ENCODE measurements at places on chromosomes 3 and 15.

GRCh38 chr3:31565288-31565687 lies 32.6 kb downstream of the STT3B start:
- DNase-seq = no peak

- no peak for DNase-seq
Measured at GRCh38 chr3:120640231-120640630, 41.8 kb downstream of the HGD start.

GRCh38 chr15:67087507-67088172 lies 22.2 kb downstream of the SMAD3 start:
- DNase-seq = no peak

- DNase-seq = no peak
Measured at GRCh38 chr3:105013657-105014056, 353.1 kb upstream of the ALCAM start.

DNA sequence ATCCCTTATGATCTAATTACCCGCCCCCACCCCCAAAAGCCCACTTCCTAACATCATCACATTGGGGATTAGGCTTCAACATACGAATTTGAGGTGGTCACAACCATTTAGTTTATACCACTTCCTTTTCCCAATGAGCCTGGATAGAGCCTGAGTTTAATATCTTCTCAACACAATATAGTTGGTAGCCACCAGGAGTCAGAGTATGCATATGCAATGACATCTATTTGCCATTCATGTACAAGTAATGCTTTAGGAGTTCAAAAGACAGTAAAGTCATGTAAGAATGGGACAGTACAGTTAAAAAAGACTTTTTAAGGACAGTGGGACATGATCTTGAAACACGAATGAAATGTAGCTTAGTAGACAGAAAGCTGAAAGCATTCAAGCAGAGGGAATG lies 172.4 kb downstream of the DCLK3 start:
- DNase-seq = no peak

GRCh38 chr3:62109534-62109933 lies 263.8 kb downstream of the FEZF2 start:
- DNase-seq = peak; percentile 15

- no peak for DNase-seq
Measured at GRCh38 chr3:189836795-189837194, 205.6 kb downstream of the TP63 start.

DNA sequence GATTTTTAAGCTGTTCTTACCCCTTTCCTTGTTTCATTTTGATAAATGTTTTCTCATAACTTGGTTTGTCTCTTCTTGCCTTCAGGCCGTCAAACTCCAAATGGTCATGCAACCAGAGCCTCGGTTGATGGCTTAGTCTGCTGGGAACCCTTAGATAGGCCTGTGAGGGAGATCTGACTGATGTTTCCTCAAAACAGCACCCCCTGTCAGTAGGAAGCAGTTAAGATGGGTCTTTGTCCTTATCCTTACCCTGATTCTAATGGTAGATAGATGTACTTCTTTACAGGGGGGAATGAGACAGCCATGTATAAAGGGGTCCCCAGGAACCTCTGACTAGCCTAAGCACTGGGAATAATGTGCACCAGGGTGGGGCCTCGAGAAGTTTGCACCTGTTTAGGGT lies 16.3 kb upstream of the OR5H1 start:
- DNase-seq = no peak

GRCh38 chr15:74146277-74146800 lies 16.0 kb downstream of the ISLR2 start:
- DNase-seq = no peak

DNA sequence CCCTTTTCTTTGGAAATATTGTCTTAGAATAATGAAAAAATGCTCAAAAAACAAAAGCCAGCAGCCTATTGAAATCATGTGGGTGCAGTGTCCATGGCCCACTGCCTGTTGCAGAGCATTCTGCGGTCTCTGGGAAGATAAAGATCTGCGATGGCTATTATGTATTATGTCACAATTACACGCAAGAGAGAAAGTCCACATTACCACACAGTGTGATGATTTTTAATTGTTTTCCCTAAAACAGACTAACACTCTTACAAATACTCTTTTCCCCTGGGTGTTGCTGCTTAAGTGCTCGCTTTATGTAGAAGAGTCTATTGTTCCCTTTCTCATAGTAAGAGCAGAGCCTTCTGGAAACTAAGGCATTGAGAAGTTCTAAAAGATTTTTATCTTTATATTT lies 32.2 kb downstream of the SSR3 start:
- DNase-seq = no peak

DNA sequence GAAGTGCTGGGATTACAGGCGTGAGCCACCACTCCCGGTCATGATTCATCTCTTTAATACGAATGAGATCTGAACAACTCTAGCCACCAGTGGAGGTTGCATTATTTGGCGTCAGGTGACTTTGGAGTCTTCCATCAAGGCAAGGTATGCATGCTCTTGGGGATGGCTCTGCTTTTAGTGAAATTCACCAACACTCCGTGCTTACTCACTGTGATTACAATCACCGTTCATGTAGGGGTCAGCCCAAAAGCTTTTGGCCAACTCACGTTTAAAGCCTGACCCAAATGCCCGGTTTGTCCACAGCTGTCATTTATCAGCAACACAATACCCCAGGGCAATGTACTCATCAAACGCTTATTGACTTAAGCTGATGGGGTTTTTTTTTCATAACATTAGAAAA lies 155.4 kb downstream of the PDZRN3 start:
- no peak for DNase-seq

- no peak for DNase-seq
Measured at GRCh38 chr3:152123457-152123856, 145.3 kb upstream of the MBNL1 start.

GRCh38 chr3:171770689-171771620 lies 39.3 kb downstream of the PLD1 start:
- DNase-seq = peak; percentile 47

- no peak for DNase-seq
Measured at GRCh38 chr3:32474201-32474600, 28.5 kb downstream of the CMTM6 start.

DNA sequence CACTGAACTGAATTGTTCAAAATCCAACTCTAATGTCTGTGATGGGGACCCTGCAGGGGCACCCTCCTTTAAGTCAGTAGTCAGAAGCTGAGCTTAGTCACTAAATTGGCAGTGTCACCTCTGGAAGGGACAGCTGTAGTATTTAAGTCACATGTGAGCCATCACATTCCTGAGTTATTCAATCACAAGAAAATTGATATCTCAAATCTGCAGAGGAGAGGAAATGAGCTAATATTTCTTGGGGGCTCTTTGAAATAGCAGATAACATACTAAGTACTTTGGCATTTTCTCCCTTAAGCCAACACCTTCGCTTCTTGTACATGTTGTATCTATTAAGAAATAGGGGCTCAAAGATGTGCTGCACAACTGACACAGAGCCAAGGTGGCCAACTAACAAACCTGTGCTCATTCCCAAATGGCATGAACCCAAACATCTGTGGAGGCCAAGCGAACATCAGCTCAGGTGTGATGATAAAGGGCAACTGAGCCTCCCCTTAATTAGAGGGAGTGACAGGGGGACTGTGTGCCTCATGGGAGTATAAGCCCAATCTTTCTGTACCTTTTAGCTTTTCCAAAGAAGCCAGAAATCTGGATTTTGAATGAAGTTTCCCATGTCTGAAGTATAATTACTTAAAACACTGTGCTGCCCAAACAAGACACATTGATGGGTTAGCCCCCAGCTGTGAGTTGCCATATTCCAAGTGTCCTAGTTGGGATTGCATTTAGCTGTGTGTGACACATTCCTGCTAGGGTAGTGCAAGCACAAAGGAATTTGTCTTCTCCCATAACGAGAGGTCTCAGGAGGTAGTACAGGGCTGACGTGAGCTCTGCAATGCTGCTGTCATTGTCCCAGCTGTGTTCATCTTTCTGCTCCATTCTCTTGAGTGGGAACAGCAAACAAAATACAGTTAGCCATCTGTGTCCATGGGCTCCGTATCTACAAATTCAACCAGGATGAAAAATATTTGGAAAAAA lies 63.3 kb downstream of the ABHD5 start:
- no peak for DNase-seq

- DNase-seq = no peak
Measured at GRCh38 chr3:81851176-81851575, 89.7 kb upstream of the GBE1 start.

- DNase-seq = no peak
Measured at GRCh38 chr3:126459763-126460127, 15.9 kb downstream of the ZXDC start.

- DNase-seq = no peak
Measured at GRCh38 chr3:53005854-53006513, 39.9 kb downstream of the SFMBT1 start.

- no peak for DNase-seq
Measured at GRCh38 chr3:156516961-156517360, 38.0 kb downstream of the SSR3 start.

DNA sequence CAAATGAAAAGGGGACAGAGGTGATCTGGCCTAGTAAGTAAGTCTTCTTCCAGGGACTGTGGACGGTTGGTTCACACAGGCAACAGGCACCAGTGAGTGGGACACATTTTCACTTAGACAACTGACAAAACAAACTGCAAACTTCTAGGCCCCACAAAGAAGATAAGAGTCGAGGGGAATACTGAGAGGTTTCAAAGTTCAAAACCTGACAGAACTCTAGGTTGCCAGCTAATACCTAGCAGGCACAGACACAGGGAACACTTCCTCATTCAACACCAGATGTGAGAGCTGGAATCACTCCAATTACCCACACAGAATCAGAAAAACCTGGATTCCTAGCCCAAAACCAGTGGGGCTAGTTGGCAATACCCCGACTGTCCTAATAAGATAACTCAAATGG lies 621.7 kb downstream of the ZPLD1 start:
- DNase-seq = no peak

- peak; percentile 33 for DNase-seq
Measured at GRCh38 chr3:141012571-141012970, 38.6 kb upstream of the SPSB4 start.

- no peak for DNase-seq
Measured at GRCh38 chr3:37491343-37491742, 317.0 kb upstream of the LRRFIP2 start.

- no peak for DNase-seq
Measured at GRCh38 chr3:188488801-188489200, 334.8 kb downstream of the LPP start.
